NCI-H1105 treated with DMSO at 0.1 percent for 48 hours (cell line): ENCODE measurements at places on chromosomes 7 and 10.

GRCh38 chr7:27156508-27156898 lies at the start of gene HOXA7:
HOXA7 (minus strand) TSS chr7:27156675; CDS start chr7:27156545, 130 bp downstream.
- DNase-seq = no peak

GRCh38 chr10:47255033-47255813 lies 44.8 kb upstream of the GDF10 start:
- no peak for DNase-seq

DNA sequence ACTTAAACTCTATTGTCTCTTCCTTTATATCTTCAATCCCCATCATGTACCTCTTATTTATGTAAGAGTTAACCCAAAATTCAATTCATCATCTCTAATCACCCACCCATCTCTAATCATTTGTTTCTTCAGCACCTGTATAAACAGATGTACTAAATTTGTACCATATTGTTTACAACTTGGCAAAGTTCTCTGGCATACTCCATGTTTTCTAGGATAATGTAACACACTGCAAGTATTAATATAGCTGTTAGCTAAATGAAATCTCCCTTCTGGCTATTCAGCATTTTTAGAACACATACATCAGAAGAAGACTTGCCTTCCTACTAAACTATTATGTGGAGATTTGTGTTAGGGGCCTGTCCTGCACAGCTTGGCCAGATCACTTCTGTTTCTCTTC lies 33.1 kb downstream of the MALSU1 start:
- no peak for DNase-seq

DNA sequence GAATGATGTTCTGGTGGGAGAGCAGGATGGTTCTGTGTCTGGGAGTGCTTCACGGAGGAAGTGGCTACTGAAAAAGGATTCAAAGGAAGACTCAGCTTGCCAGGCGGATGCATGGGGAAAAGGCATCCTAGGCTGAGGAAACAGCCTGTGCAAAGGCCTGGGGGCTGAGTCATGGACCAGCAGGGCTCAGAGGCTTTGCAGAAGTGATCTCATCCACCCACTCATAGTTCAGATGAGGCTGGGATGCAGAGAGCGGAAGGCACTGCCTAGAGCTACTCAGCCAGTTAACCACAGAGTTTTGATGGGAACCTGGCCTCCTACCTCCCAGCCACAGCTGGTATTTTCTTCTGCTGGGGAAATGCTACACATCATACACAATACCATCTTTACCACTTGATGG lies 15.8 kb upstream of the ADAMTS14 start:
- DNase-seq = no peak

- DNase-seq = no peak
These were observed 40.4 kb downstream of the AFAP1L2 start for GRCh38 chr10:114363745-114364454.

GRCh38 chr7:82594665-82595064 lies 151.1 kb upstream of the CACNA2D1 start:
- peak; percentile 63 for DNase-seq

DNA sequence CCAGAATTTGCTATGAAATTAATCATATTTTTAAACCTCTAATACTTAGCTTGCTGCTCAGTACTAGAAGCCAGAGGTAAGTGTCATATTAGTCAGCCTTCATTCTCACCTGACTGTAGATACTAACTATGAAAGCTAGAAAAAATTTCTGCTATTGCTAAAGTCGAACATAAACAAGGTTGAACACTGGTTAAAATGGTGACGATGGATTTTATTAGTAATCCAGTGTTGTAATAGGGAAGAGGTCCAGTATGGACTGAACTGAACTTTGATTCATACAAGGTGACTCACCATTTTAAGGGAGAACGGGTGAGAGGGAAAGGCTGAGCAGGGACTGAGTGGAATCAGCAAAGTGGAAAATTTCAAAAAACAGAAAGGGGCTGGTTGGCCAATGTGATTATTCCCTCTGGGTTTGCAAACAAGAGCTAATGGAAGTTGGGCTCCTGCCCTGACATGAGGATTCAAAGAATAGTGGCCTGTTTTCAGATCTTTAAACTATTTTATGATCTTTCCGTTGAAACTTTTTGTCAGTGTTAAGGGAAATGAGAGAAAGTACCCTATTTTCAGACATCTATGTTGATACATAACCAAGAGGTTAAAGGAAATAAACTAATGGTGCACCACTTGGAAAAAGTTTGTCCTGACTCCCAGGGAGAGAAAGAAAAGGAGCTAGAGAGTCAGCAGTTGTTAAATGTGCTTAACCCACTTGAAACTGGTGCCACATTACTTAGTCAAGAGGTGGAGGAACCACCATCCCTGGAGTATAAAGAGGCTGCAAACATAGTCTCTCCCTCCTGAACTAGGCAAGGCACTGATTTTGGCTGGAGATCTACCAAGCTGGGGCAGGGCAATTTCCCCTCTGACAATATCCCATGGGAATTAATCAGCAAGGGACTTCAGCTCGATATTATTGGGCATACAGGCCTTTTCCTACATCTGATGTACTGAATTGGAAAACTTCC lies 15.3 kb upstream of the AKR1C1 start:
- DNase-seq = no peak

DNA sequence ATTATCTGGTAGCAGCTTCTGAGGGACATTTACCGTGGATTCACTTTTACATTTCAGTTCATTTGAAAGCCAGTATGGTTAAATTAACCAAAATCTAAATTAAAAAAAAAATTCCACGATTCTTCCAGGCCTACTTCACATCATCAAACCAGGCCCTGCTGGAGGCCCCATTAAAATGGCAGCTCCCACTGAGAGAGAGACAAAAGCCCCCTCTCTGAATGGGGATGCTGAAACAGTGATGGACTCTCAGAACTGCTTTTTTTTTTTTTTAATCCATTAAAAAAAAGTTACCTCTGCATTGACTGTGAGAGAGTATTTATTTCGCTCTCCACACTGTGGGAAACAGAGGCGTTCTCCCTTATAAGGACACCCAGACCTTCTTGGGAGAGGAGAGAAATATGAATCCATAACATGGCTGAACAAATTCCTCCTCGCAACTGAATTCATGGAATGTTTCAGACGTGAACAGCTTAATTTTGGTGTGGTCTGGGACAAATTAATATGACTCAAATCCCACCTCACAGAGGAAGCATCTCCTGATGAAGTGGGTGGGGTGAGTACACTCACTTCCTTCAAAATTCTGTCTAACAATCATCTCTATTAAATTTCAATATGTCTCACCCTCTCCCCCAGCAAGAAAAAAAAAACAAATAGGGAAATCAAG lies 73.5 kb downstream of the SAMD9 start:
- DNase-seq = no peak

DNA sequence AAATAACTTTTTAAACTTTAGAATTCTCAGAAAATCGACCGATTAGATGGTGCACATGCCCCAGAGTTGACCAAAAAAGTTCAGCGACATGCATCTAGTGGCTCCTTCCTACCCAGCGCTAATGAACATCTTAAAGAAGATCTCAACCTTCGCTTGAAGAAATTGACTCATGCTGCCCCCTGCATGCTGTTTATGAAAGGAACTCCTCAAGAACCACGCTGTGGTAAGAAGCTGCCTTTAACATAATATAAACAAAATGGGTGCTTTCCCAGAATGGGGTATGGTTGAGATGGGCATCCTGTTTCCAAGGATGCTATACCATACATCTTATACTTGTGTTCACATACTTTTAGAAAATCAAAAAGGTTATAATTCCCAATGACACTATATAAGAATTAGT lies 24.6 kb downstream of the GLRX3 start:
- DNase-seq = no peak

GRCh38 chr7:81064426-81064825 lies 145.6 kb upstream of the SEMA3C start:
- no peak for DNase-seq

GRCh38 chr10:97020452-97021400 lies 165.0 kb downstream of the SLIT1 start:
- DNase-seq = no peak

GRCh38 chr7:15947754-15948153 lies 261.3 kb upstream of the MEOX2 start:
- no peak for DNase-seq

DNA sequence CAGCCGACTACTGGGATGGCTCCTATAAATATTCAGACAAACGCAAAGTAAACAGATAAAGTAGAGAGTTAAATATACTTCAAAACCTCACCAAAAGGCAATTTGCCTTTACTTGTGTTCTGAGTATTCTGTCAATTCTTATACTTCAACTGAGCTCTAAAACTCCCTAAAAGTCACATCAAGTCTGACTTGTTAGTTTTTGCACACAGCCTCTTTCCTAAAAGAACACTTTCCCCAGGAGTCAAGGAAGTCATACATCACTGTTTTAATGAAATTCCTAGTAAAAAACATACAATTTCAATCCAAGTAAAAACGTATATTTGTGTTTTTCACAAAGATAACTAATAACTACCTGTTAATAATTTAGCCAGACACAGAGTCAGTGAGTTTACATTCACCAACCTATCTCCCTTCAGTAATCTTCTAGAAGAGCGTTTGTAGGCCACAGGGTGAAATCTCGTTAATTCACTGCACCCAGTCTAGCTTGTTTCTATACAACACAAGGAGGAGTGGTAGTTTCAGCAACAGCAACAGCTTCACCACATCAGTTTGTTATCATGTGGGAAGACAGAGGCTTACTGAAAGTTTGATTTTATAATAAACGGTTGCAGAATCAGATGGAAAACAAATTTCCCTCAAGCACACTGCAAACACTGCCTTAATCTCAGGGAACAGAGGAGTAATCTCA lies 2.7 kb downstream of the COBL start:
- no peak for DNase-seq

GRCh38 chr7:27103489-27104226 lies 1.2 kb upstream of the HOXA2 start:
- no peak for DNase-seq

GRCh38 chr7:137489880-137490279 lies 146.3 kb upstream of the PTN start:
- no peak for DNase-seq

DNA sequence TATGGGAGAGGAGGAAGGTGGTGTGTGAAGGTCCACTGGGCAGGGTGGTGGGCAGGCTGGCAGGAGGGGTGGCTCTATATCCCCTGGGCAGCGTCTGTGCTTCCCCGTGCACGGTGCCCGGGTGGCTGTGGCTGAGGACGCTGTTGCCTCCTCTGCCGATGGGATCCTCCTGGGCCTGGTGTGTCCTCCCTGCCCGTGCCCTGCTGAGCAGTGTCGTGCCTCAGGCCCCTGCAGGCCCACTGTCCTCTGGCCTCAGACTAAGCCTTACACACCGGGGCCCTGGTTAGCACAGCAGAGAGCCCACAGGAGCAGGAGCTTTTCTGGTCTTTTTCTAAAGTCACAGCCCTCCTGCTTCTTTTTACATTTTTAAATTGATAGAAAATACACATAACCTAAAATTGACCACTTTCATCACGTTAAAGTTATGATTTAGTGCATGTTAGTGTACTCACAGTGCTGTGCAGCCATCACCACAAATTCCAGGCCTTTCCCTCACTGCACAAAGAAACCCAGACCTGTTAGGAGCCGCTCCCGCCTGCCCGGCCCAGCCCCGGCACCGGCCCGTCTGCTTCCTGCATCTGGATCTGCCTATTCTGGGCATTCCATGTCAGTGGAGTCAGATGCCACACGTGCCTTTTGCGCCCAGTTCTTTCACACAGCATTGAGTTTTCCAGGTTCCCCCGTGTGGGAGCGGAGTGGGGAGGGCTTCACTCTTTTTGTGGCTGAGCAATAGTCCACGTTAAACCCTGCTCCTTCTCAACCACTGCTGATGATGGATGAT lies 19.4 kb downstream of the PFKFB3 start:
- no peak for DNase-seq

DNA sequence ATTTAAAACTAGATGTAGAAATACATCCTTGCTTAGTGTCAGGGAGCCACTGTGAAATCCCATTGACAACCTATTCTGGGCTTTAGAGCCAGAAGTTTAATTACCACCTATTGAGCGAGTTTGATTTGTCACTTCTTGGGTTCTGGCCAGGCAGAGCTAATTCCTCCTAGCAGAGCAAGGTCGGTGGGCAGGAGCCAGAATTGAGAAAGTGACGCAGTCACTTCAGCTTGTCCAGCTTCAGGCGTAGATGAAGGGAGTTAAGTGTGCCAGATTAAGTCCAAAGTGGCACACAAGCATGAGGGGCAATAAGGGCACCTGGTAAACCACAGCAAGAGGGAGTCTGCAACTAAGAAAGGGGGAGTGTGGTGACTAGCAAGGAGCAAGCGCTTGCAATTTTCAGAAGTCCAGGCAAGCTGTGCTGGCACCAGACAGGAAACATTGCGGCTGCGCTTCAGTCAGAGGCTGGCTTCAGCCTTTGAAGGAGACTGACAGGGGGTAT lies 119.4 kb downstream of the ST7 start:
- peak; percentile 95 for DNase-seq

- DNase-seq = no peak
These were observed 44.9 kb upstream of the CNPY1 start for GRCh38 chr7:155591055-155591775.

DNA sequence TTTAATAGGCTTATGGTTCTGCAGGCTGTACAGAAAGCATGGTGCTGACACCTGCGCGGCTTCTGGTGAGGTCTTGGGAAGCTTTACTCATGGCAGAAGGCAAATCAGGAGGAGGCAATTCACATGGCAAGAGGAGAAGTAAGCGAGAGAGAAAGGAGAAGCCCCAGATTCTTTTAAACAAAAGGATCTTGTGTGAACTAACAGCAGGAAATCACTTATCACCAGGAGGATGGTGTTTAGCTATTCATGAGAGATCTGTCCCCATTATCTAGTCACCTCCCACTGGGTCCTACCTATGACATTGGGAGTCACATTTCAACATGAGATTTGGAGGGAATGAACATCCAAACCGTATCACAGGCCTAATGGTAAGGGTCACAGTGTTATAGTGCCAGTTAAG lies 678.0 kb upstream of the KCND2 start:
- no peak for DNase-seq

DNA sequence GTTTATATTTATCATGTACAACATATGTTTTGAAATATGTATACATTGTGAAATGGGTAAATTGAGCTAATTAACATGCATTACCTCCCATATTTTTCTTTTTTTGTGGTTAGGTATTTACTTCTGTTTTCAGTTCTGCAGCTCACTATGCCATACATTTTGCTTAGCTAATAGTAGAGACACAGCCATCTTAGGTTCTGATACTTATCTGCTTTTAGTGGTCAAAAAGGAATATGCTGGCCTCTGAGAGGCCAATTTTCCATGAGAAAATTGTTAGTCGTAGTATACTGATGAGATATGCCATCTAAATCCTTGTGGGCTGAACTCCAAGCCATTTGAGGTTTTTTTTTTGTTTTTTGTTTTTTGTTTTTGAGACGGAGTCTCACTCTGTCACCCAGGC lies 31.0 kb downstream of the SGPL1 start:
- no peak for DNase-seq
